ENCODE measurements at places on chromosomes 6 and 20.

DNA sequence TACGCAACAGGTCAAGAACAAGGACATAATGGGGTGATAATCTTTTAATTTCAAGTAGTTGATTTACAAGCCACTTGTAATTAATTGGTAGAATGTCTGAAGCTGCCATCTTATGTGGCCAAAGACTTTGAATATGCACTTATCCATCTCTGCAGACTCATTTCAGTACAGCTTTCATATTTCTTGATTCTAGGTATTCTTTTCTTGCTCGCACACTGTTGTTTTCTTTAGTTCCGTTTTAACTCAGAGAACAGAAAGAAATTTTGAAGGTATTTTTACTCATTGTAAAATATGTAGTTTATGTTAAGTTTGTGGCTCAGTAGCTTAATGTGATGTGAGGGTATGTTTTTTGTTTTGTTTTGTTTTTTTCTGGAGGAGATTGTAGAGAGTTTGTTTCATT is 73.9 kb downstream of the UBR2 start:
- DNase-seq, result no peak

DNA sequence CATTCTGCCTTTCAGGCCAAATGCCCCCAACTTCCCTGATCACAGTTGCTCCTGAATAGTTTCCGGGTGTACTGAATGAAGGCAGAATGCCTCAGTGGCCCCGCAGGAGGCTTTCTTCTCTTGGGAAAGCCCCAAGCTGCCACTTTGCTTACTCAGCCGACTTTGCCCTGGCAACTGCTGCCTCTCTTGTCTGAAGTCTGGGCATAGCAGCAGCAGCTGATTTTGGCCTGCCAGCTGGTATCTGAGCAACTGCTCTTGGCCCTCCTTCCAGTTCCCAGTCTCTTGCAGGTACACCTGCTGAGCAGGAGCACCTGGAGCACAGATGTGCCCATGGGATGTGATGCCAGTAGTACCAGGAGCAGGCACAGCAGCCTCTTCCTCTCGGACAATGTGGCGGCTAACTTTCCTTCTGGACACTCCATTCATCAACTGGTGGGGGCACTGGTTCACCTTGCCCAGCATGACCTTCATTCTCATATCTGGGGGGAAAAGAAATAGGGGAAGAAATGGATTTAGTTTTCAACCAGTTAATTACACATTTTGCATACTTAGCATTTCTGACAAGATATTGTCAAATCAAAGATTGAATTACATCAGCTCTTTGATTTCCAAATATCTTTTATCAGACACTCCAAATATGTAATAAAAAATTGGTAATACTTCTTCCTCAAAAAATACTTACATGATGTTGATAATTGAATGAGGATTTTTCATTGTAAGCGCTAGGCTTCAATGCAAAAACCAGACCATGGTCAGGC is 468.2 kb downstream of the PKHD1 start:
- DNase-seq, result no peak

DNA sequence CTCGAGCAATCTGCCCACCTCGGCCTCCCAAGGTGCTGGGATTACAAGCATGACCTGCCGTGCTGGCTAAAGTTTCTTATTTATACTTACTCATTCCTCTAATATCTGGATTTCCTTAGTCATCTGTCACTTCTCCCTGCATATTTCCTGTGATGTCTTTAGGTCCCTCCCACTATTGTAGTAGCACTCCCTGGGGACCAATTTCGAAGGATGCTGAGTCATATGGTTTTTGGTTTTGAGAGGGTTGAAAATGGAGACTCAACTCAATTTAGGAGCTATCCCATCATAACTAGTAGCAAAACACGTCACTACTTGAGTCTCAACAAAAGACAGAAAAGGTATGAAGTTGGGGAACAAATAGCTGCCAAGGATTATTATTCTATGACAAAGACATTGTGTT is 20.2 kb downstream of the MCUR1 start:
- no peak for DNase-seq

DNA sequence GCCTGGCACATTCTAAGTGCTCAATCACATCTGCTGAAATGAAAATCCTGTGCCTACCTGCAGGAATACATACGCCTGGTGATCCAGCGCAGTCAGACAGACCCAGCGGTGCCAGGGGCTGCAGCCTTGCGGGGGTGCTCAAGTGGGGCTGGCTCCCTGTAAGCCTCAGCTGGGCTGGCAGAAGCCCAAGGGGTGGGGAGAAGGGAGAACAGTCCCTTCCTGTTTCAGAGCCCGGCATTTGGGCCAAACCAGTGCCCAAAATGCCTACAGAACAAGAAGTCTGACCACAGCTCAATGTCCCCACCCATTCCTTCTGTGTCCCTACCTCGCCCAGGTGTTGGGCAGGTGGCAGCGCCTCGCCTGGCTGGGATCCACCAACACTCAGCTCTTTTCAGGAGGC is 22.6 kb downstream of the KCNK15 start:
- DNase-seq, result no peak

DNA sequence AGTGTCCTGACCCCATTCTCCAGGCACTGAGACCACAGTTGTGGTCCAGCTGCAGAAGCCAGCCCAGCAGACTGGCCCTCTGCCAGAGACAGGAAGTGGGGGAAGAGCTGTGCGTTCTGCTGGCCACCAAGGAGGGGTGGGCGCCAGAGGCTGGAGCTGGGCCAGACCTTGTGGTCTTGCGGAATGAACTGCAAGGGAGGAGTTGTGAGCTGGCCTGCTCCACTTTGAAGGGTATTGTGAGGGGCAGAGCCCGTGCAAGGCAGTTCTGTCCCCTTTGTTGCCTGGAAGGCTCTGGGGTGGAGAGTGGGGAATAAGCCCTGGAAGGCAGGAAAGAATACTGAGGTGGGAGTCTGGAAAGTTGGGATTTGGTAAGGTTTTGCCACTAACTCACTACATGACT is 3.6 kb upstream of the MDFI start:
- no peak for DNase-seq

GRCh38 chr6:116033687-116034303 is 26.9 kb downstream of the FRK start:
- DNase-seq, result no peak

GRCh38 chr6:141259807-141260206 is 872.9 kb upstream of the GJE1 start:
- DNase-seq, result no peak

DNA sequence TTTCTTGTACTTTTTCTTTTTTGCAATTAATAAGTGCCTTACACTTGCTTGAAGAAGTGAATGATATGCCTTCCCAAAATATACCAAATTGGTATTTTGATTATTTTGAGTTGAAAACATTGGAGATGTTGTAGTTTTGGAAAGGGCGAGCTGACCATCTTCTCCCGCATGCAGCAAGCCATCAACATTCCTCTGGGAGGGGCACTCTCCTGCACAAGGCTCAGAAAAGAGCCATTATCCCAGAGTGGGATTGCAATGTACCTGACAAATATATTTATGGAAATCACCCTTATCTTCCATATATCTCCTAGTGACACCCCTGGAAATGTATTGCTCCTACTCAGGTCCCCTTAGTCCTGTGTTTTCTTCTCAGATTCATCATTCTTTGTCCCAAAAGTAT is 22.8 kb upstream of the PNRC1 start:
- DNase-seq, result no peak

GRCh38 chr20:3763671-3764601 is 3.6 kb downstream of the ADISSP start:
- no peak for DNase-seq

DNA sequence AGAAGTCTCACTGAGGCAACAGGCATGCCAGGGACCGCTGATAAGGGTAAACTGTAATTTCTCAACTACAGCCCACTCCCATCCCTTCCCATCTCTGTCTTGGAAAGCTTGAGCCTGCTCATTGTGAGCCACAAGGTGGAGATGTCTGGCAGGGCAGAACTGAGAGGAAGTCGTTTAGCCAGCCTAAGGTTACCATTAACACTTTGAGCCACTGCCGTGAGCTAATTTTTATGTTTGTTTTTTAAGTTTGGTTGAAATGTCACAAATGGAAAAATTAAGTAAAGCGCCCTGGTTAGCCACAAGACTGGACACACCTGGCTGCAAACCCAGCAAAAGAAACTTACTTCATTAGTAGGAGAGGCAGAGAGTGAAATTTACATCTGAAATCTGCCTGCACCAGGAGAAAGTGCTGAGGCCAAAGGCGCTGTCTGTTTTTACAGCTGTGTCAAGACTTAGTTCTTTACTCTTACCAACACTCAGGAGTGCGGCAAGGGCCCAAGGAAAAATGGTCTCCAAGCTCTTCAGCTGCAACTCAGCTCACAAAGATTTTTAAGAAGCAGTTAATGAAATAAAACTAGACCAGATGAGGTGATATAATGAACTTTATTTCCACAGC is 50.0 kb upstream of the FAM83C start:
- no peak for DNase-seq

GRCh38 chr6:17197607-17198006 is 83.6 kb upstream of the RBM24 start:
- DNase-seq, result no peak

GRCh38 chr6:161922631-161923119 is 648.8 kb upstream of the AGPAT4 start:
- no peak for DNase-seq

DNA sequence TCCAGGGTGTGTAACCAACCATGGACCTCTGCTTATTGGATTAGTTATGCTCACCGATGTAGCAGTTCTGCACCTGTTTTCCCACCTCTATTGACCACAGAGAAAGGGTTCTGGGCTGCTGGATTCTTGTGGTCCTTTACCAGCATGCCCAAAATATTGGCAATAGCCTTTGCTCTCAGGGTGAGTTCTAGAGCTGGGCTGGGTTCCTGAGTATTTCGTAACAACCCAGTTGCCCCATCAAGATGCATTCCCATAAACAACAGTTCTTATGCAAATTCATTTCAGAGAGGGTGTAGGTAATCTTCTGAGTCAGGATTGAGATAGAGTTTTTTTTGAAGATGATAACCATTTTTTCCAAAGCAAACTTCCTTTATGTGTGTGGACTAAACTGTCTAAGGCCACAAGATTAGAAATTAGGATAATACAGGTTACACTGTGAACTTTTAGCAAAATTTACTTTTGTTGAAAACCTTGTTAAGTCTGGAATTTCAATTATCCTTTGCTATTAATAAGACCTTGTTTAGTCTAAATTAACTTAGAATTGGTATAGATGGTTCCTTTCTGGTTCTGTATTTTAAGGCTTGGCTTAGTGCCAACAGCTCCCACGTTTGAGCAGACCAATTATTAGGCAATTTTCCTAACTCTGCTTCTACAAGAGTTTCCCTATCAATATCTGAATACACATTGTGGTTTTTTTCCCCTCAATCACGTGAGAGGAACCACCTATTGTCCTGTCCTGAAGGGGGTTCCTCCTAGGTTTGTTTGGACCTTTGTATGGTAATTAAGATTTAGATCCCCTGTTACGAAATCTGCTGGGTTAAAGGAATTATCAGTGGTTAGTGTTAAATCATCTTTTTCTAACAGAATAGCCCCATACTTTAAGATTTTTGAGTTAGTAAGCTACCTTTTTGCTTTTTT is 46.1 kb downstream of the TBX18 start:
- DNase-seq, result no peak

DNA sequence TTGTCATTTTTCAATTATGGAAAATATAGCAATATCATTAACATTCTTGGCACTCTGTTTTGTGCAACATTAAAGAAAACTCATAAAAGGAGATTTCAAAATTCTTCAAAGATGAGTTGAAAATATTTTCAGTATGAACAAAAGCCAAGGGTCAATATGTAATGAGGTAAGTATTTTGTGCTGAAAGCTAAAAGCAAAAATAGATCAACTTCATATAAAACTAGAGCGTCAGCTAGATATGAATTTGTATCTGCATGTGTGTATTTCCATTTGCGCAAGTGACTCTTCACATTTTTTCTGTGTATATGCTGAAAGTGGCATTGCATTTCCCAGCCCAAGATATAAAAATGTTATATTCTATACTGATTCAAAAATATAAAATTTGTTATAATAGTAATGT is 492.1 kb upstream of the EYS start:
- no peak for DNase-seq

DNA sequence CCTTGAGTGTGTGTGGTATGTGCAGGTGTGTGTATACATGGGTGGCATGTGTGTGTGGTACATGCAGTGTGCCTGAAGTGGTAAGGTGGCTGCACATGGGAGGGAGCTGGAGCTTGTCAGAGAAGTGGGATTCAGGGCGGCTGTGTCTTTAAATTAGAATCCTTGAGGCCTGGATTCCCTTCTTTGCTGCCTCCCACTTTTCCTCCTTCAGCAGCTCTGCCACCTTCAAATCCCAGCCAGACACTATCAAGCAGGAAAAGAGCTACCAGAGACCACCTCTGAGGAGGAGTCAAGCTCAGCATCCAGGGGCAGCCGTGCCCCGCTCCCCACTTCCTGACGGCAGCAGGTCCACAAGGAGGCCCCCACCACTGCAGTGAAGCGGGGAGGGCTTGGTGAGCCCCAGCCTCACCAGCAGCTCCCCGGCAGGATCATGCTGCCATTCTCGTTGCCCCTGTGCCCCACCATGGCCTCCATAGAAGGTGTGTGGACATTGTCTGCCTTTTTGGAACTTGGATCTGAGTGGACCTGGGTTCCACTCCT is 131.0 kb upstream of the MLN start:
- no peak for DNase-seq

- DNase-seq, result no peak
These were observed 130.4 kb upstream of the AKAP12 start for GRCh38 chr6:151109361-151109760.

DNA sequence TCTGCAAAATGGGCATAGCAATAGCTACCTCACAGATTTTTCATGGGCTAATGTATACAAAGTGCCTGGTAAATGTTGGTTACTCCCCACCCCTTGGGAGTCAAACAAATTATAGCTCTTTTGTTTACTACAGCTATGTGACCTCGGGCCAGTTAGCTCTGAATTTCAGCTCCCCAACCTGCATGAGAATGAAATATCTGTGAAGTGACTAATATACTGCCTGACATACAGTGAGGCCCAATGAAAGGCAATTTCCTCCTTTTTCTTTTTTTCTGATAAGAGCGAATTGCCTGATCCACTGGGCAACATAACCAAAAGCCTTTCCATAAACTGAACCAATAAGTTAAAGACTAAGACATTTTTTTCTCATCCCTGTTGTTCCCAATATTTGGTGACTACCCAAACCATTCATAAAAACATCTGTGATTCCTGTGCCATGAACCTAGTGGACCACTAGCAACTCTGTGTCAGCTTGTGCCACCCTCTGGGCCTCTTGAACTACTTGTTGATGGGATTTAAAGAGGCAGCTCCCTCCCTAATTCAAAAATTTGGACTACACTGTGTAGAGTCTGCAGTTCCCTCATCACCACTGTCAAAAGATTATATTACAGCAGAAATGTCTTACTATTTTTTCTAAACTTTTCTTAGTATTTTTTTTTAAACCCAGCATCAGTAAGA is 91.9 kb upstream of the TMEM30A start:
- no peak for DNase-seq

- DNase-seq, result no peak
These were observed 125.0 kb upstream of the HDGFL1 start for GRCh38 chr6:22444330-22444729.

- DNase-seq, result no peak
These were observed 31.9 kb downstream of the C6orf89 start for GRCh38 chr6:36917541-36918193.

Measured in CD4-positive, alpha-beta T cell treated with Interleukin-4 for 1 hour (primary cell).